NCI-H1694 treated with DMSO at 0.1 percent for 48 hours (cell line): ENCODE measurements at places on chromosomes 11 and 22.

DNA sequence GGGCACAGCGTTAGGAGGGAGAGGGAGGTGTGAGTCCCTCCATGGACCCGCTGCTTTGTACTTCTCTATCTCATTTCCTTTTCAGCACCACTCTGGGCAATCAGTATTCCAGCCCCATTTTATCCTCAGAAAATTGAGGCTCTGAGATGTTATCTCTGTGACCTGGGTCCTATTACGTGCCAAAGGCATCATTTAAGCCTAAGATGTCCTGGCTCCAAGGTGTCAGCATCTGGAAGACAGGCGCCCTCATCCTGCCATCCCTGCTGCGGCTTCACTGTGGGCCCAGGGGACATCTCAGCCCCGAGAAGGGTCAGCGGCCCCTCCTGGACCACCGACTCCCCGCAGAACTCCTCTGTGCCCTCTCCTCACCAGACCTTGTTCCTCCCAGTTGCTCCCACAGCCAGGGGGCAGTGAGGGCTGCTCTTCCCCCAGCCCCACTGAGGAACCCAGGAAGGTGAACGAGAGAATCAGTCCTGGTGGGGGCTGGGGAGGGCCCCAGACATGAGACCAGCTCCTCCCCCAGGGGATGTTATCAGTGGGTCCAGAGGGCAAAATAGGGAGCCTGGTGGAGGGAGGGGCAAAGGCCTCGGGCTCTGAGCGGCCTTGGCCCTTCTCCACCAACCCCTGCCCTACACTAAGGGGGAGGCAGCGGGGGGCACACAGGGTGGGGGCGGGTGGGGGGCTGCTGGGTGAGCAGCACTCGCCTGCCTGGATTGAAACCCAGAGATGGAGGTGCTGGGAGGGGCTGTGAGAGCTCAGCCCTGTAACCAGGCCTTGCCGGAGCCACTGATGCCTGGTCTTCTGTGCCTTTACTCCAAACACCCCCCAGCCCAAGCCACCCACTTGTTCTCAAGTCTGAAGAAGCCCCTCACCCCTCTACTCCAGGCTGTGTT lies 829 bp upstream of the APOC3 start:
- no peak for DNase-seq

DNA sequence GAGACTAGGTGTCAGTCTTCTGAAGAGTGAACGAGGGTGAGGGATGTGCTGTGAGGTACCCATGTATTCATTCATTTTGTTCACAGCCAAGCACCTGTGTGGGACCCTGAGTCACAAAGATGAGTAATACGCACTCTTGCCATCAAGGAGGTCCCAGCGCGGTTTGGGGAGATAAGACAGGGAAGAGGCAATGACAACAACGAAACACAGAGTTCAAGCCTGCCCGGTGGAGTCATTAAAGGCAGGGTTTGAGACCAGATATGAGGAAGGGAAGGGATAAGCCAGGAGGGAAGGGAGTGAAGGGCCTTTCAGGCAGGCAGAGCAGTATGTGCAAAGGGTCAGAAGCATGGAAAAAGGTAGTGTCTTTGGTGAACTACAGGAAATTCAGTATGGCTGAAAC lies 4.6 kb downstream of the DCHS1 start:
- DNase-seq: no peak

GRCh38 chr11:12358302-12359188 lies 18.8 kb upstream of the PARVA start:
- no peak for DNase-seq

DNA sequence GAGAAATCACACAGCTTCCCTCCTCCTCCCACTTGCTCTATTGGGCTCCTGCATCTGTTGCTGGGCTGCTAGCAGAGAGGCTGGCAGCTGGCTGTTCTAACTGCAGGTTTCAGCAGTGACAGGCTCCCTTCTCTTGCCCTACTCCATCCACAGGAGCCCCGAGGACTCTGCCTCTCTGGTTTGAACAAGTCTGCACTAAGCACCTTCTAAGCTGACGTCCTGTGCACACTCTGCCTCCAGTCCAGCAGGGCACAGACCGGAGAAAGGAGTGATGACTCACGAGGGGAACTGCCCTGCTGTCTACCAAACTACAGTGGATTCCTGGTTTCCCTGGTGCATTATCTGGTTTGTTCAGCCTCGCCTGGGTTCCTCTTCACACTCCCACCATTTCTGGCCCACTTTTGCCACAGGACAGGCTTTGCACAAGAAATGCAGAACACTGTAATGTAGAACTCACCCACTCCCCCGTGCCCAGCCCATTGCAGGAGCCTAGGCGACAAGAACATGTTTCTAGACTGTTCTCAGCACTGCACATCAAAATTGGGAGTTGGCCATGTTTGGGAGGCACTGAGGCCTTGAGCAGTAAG lies 26.0 kb downstream of the IL10RA start:
- peak; percentile 18 for DNase-seq

GRCh38 chr11:803770-804598 lies 1.0 kb downstream of the PIDD1 start:
- peak; percentile 32 for DNase-seq

- DNase-seq: no peak
Measured at GRCh38 chr11:84853841-84854497, 773.2 kb downstream of the DLG2 start.

DNA sequence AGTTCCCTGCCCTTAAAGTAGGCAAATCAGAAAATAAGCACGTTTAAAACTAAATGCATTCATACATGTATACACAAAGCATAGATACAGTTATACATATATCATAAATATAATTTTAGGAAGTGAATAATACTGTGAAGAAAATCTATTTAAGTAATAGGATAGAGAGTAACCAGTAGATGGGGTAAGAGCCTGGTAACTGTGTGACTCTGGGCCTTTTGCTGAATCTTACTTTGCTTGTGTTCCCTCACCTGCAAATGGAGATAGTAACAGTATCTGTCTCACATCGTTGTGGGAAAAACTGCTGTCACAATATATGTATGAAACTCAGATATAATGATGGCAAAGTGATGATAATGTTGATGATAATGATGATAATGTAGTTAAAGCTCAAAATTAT lies 29.9 kb downstream of the MS4A2 start:
- no peak for DNase-seq

GRCh38 chr11:110075105-110075846 lies 17.9 kb upstream of the ZC3H12C start:
- no peak for DNase-seq

GRCh38 chr11:119362741-119363080 lies 16.2 kb upstream of the MFRP start:
- DNase-seq: no peak

GRCh38 chr11:73346186-73346935 lies 29.8 kb upstream of the RELT start:
- DNase-seq: no peak

DNA sequence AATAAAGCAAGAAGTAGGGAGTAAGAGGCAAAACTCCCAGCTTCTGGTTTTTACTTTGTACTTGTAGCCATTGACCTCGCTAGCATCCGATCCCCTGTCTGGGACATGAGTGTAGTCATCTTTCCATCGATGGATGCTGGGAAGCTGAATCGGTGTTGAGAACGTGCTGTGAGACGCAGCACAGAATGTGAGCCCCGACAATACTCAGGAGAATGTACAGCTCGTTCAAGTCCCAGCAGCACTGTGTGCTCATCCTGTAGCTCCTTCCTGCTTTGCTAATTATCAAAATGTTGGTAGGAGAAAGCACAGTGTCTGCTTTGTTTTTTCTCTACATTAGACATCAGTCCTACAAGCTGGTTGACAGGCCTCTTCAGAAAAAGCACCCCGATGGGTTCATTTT lies 56.6 kb downstream of the JAM3 start:
- no peak for DNase-seq

- DNase-seq: no peak
Measured at GRCh38 chr11:10012068-10012467, 282.0 kb downstream of the SBF2 start.

DNA sequence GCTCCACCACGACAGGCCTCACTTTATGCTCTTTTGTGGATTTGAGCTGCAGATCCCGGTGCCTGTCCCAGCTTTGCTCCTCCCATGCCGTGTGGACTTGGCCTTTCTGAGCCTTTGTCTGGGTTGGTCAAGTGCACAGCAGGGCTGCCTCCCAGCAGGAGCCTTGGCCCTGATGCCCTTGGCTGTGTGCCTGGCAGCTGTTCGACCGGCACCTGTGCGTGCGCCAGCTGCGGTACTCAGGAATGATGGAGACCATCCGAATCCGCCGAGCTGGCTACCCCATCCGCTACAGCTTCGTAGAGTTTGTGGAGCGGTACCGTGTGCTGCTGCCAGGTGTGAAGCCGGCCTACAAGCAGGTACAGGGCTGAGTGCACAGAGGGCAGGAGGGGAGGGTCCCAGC lies 46.5 kb downstream of the MYO7A start:
- DNase-seq: no peak

DNA sequence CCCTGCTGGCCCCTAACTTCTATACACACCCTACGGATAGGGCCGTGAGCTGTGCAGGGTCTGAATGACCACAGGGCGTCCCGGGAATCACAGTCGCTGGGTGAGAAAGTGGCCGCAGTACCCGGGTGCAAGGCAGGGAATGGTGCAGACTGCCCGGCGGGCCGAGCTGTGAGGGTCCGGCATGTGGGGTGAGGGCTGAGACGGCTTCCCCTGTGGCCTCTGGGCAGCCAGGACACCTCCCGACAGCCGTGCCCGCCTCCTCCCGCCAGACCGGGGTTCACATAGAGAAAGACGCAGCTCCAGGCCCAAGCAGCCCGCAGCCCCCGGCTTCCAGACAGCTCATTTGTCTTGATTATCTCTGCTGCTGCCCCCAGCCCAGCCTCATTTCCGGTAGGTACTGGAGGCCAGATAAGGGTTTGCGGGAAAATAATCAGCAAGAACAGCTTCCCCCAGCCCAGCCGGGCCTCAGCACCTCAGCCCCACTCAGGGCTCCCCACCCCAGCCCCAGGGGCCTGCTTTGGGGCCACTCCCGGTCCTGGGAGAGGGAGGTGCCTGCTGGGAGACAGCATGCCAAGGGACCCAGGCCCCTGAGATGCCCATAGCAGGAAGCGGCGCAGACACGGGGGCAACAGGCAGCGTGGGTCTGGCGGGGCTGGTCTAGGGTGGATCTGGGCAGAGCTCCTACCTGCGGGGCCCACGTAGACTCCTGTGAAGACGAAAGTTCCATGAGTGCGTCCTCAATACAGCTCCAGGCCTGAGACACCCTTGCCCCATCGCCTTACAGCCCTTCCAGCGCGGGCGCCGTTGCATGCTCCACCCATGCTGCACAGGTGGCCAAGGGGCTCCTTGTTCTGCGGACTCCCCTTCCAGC lies 123.1 kb downstream of the BRD1 start:
- no peak for DNase-seq

DNA sequence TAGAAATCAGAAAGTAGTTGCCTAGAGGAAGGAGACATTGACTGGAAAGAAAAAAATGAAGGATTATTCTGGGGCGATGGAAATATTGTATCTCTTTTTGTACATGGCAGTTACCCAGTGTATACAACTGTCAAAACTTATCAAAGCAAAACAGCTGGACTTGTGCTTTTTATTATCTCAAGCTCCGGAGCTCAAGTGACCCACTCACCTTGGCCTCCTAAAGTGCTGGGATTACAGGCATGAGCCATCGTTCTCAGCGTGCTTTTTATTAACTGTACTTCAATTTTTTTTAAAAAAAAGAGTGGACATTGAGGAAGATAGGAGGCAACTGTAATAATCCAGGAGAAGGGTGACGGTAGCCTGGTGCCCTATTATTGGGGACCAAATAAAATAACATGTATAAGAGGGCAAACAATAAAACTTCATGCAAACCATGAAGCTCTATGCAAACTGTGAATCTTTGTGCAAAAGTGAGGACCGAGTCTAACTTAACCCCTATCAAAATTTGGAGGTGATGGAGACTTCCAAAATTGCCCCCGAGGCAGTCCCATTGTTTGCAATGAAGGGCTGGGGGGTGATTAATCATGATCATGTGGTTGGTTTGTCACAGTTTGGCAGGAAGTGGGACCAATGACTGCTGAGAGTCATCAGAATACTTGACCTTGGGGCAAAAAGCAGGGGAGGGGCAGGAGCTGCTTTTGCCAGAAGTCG lies 23.5 kb downstream of the FZD4 start:
- no peak for DNase-seq

DNA sequence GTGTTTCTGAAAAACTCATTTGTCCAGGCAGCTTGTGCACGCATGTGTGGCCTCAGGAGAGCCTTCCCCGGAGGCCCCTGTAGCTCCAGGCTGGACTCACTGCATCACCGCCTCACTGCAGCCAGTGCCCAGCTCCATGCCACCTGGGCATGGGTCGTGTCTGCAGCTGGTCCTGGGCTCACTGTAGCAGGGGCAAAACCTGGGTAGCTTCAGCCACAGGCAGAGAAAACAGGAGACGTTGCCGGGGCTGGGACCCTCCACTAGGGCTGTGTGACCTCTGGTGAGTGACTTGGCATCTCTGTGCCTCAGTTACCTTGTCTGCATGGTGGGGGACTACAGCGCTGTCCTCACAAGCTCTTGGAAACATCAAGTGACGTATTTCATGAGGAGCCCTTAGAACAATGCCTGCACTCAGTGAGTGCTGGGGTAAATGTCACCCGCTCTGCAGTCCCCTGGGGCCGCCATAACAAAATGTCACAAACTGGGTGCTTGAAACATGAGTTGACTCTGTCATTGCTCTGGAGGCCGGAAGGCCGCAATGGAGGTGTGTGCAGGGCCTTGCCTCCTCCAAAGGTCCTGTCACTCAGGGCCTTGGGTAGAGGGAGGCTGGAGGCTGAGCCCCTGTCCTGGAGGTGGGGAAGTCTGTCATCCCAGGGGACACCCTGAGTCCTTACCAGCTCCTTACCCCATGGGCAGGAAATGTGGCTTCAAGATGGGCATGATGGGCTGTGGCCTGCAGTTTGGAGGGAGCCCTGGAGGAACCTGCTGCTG lies 488.7 kb downstream of the TBC1D22A start:
- no peak for DNase-seq

DNA sequence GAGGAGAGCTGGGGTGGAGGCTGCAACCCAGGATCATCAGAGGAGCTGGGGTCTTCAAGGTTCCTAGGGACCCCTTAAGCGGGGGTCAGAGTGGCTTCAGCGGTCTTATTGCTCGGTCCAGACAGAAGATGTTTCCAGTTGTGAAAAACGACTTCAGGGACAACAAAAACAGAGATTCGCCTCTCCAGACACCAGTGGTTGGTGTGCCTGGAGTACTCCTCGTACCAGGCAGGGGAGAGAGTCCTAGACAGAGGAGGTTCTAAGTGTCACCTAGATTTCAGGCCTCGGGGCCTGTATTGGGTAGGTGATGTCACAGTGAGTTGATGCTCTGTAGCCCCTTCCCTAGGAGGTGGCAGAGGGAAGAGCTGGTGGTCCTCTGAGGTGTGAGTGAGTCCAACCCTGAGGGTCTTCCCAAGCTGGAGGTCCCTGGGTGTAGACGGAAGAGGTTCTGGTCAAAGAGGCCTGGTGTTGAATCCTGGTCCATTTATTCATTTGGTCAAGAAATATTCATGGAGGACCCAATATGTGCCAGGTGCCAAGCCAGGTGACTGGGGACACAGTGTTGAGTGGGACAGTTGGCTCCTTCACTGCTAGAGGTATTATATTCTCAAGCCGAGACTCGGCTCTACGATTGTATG lies 4.4 kb upstream of the IGLL5 start:
- DNase-seq: no peak

DNA sequence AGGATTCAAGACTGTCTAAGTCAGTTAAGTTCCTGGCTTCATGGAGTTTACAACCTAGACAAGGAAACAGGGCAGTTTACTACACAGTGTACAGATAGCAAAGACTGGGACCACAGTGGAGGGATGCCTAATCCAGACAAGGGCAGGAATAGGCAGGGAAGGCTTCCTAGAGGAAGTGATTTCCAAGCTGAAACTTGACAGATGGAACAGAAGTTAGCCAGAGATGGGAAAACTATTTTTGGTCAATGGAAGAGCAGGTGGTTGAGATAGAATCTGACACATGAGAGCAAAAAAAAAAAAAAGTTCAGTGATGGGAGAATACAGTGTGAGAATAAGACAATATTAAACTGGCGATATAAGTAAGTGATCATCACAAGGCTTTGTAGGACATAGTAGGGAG lies 1.3 kb downstream of the COA4 start:
- DNase-seq: no peak

GRCh38 chr11:115598257-115598901 lies 94.2 kb upstream of the CADM1 start:
- DNase-seq: no peak
